ENCODE measurements at places on chromosomes 4 and X.
A peak's percentile ranks its signal among the peaks of the same experiment; 100 is the strongest.

- DNase-seq: peak; percentile 41
Observed at GRCh38 chr4:151532001-151532708, 123.2 kb downstream of the FHIP1A start.

DNA sequence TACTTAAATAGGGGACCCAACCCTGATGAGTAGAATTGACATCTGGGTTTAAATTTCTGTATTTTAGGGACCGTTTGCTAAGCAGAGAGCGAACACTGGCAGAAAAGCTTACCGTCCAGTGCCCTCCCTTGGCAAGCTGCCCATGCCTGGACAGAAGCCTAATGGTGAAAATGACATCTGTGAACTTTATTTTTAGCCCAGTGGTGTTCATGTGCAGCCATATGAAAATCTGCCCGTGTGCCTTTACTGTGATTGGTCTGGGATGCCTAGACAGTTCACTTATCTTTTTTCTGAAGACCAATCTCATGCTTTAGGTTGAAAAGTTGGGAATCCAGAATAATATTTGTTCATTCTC is 1.1 kb downstream of the STBD1 start:
- no peak for DNase-seq

DNA sequence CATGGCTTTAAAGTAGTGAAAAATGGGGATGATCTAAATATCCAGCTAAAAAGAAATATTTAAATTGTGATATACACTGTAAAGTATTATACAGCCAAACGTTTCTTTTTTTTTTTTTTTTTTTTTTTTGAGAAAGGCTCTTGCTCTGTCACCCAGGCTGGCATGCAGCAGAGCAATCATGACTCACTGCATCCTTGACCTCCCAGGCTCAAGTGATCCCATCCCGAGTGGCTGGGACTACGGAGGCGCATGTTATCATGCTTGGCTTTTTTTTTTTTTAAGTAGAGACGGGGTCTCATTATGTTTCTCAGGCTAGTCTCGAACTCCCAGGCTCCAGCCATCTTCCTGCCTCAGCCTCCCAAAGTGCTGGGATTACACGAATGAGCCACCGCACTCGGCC is 17.1 kb downstream of the SMIM14 start:
- DNase-seq: peak; percentile 28

DNA sequence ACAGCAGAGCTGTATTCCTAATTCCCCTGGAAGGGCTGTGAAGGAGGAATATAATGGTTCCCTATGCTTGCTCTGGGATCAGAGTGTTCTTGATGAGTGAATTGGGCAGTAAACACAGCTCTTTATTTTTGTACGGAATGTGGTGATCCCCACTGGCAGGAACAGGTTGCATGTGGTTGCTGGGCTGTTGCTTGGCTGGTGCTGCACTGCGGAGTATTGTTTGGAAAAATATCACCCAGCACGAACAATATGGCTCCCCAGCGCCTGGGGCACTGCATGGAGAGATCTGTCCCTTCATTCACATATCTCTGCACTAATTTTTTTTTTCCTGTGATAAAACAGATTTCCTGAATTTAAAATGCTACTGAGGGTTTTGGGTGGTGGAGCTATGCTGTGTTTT is 119.7 kb downstream of the MGST2 start:
- no peak for DNase-seq

GRCh38 chrX:47176101-47176740 is 17.4 kb upstream of the UBA1 start:
- no peak for DNase-seq

- no peak for DNase-seq
Observed at GRCh38 chrX:113644426-113644825, 803.8 kb upstream of the AMOT start.

DNA sequence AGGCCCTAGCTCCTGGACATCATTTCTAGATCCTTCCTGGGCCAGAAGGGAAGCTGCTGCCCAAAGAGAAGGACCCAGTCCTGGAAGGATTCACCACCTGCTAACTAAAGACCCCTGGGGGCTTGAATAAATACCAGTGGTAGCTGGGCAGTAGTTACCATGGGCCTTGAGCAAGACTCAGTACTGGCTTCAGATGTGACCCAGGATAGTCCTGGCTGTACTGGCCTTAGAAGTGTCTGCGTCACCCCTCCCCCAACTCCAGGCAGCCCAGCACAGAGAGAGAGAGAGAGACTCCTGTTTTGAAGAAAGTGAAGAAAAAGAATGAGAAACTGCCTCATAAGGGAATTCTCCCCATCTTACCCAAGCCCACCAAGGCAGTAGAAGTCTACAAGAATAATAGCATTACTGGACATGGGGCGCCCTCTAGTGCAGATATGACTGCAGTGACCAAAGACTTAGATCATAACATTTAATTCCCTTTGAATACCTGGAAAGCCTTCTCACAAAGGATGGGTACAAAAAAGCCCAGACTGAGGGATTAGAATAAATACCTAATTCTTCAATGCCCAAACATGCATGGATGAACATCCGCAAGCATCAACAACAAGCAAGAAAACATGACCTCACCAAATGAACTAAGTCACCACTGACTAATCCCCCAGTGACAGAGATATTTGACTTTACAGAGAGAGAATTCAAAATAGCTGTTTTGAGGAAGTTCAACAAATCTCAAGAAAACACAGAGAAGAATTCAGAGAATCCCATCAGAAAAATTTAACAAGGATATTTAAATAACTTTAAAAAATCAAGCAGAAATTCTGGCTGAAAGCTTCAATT is 171.8 kb downstream of the HNRNPD start:
- peak; percentile 72 for DNase-seq

- no peak for DNase-seq
Observed at GRCh38 chr4:7382634-7383014, 52.1 kb downstream of the PSAPL1 start.

DNA sequence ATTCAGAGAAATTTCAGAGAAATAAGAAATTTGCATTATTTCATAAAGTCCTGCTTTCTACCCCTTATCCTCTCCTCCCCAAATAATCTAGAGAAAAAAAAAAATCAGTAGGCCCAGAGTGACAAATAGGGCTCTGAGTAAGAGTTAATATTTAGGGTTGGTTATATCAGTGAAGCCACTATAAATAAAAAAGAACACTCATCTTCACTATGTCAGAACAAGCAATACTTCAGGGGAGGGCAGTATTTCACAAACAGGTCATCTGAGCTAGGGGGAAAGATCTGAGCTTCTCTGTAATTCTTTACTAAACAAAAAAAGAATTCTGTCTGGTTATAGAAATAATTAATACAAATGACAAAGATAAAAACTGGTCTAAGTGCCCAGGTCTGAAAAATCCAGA is 39.4 kb downstream of the PDE5A start:
- DNase-seq: no peak

DNA sequence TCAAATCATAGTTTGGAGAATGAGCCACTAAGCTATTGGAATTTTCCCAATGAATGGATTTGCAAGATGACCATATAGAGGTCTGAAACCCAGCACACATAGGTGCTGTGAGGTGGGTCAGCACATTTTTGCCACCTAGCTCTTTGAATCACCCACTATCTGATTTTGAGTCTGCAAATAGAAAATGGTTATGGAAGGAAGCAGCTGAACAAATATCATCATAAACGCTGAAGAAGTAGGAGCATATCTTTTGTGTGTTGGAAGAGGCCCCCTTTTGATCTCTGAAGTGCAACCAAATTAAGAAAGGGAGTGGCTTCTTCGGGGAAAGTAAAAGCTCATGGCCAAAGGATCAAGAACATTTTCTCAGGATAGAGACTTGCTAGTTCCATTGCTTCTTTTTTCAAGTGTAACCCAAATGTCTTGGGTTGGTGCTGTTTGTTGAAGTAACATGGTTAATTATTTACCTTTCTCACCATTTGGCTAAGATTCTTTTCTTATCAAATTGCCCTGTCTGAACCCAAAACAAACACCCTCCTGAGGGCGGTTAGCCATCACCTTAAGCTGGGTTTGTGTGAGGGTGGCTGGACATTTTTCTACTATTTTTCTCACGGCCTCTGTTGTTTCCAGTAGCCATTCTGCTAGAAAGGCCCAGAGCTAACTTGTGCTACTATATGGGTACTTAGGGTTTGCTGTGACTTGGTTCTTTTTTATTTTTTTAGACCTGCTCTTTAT is 18.4 kb upstream of the SORBS2 start:
- no peak for DNase-seq

DNA sequence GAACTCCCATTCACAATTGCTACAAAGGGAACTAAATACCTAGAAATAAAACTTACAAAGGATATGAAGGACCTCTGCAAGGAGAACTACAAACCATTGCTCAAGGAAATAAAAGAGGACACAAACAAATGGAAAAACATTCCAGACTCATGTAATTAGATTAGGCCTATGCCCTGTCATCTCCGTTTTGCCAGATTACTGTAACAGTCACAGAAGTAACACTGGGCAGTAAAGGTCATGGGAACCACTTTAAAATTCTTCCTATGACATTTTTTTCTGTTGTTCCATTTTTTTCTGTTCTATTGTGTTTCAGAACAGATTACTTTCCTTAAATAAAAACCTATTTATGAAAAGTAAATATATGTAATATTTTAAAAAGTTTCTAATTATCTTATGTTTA is 199.4 kb upstream of the CENPE start:
- no peak for DNase-seq
